Activated CD4-positive, CD25-positive, alpha-beta regulatory T cell treated with anti-CD3 and anti-CD28 coated beads, Interleukin-2, amount 50 U/mL, for 16 hours (primary cell): ENCODE measurements at places on chromosomes 3 and 15.

- no peak for DNase-seq
Measured at GRCh38 chr3:10319251-10319650, 1.7 kb downstream of the SEC13 start.

DNA sequence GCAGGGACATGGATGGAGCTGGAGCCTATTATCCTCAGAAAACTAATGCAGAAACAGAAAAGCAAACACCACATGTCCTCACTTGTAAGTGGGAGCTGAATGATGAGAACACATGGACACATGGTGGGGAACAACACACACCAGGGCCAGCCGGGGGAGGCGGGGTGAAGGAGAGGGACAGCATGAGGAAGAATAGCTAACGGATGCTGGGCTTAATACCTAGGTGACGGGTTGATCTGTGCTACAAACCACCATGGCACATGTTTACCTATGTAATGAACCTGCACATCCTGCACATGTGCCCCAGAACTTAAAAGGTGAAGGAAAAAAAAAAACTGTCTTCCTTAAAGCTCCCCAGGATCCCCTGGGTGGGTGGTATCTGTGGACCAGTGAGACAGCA, 87.1 kb downstream of the ADAMTS17 start:
- DNase-seq: no peak

GRCh38 chr3:5226783-5227182, 39.3 kb downstream of the EDEM1 start:
- no peak for DNase-seq

GRCh38 chr3:23372285-23372684, 169.2 kb downstream of the UBE2E2 start:
- no peak for DNase-seq

DNA sequence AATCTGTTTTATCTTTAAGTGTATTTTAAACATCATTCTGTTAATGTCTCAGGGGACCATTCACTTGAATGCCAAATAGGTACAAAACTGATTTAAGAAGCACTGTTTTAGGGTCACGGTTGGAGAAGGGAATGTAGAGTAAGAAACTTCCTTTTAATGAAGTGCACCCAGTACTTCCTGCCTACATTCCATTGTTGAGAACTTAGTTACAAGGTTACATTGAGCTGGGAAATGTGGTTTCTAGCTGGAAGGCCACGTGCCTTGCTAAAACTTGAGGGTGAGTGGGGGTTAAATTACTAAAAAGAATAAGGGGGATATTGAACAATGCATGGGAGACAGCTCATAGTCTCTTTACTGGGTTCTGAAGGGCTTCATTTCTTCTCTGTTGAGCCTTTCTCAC, 78.3 kb upstream of the TBC1D5 start:
- DNase-seq: no peak
